ENCODE measurements at places on chromosomes 11 and 22. TPM values are rescaled to one million over a fixed set of nuclear protein-coding genes. Genes with fewer than 3 reads are reported as not detected.

DNA sequence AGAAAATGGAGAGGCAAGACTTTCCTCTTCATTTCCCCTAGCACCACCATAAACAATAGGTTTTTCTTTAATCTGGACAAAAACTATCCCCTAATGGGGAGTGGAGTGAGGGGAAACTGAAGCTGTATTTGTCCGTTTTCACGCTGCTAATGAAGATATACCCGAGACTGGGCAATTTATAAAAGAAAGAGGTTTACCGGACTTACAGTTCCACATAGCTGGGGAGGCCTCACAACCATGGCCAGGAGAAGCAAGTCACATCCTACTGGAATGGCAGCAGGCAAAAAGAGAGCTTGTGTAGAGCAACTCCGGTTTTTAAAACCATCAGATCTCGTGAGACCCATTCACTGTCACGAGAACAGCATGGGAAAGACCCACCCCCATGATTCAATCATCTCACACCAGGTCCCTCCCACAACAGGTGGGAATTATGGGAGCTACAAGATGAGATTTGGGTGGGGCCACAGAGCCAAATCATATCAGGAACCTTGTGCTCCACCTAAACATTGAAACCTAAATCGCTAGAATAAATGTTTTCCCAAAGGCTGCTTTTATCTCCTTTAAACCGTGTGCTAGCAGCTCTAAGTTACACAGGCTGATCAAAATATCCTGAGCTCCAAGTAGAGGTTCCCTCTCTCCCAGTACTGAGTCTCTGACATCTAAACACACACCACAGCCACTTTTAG lies 4.3 kb downstream of the UBQLN3 start:
- no peak overlapping the region for H3K4me3 ChIP-seq
- no peaks in the 10 kb centered on the region for H3K4me1 ChIP-seq
- no peaks in the 10 kb centered on the region for H3K27me3 ChIP-seq
- no peak overlapping the region for H3K27ac ChIP-seq
- no peaks in the 10 kb centered on the region for H3K36me3 ChIP-seq

Gene NPTXR
- 0.14 TPM for polyA plus RNA-seq

DNA sequence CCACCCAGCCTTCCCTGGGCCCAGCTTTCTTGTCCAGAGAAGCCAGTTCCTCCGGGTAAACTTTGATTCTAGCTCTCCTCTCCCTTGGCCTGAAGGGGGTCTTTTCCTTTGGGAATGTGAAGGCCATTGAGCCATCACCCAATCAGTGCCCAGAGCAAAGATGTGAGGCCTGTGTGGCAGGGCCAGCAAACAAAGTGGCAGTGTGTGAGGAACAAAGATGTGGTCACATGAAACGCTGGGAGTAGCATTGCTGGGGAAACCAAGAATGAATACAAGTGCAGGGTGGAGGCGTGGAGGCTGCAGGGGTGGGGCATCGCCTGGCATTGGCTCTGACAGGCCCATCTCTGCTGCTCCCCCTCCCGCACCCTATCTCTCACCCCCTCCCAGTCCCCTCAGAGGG lies 91.9 kb upstream of the BID start:
- DNase-seq, result no peak
- no peak overlapping the region for H3K27ac ChIP-seq
- H3K27me3 ChIP-seq, result no peaks in the 10 kb centered on the region
- no peak overlapping the region for H3K4me3 ChIP-seq

DNA sequence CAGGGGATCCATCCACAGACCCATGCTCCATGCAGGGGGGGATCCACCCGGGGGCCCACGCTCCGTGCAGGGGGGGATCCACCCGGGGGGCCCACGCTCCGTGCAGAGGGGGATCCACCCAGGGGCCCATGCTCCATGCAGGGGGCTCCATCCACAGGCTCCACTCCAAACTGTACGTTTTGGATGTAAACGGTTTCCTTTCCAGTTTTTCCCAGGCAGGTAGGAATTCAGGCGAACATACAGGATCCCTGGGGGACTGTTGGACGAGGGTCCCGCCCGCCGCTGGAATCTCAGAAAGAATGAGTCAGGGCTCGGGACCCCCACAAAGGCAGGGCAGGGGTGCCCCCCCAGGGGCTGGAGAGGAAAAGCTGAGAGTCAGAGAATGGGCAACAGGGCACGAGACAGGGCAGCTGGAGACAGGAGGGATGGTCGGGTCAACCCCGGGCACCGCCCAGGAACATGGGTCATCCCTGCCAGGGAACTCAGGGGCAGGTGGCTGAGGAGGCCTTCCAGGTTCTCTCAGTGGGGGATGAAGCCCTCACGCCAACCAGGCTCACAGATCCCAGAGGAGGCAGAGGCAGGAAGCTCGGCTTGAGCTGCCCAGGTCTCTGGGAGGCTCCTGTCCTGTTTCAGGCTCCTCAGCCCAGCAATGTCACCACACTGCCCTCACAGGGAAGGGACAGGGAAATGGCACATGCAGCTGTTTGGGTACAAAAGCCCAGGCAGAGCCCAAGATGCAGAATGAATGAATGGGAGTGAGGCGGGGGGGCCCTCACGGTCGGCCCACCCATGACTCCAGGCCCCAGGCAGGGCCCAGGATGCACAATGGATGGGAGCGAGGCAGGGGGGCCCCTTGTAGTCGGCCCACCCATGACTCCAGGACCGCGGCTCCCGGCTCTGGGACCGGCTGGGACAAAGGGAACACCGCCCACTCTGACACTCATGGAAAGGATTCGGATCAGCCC lies 200.2 kb downstream of the BRD1 start:
- H3K4me3 ChIP-seq, result no peak overlapping the region
- no peaks in the 10 kb centered on the region for H3K36me3 ChIP-seq
- H3K27me3 ChIP-seq, result no peaks in the 10 kb centered on the region
- no peaks in the 10 kb centered on the region for H3K4me1 ChIP-seq
- no peak for DNase-seq

- no peaks in the 10 kb centered on the region for H3K27me3 ChIP-seq
- no peak for DNase-seq
- no peak overlapping the region for H3K27ac ChIP-seq
- H3K36me3 ChIP-seq, result peaks cover 3% of the 10 kb centered on the region
Measured at GRCh38 chr11:36239636-36240035, 49.6 kb downstream of the COMMD9 start.

- H3K4me1 ChIP-seq, result no peaks in the 10 kb centered on the region
- H3K27ac ChIP-seq, result no peak overlapping the region
- no peaks in the 10 kb centered on the region for H3K27me3 ChIP-seq
- H3K36me3 ChIP-seq, result peaks cover 9% of the 10 kb centered on the region
- no peak for DNase-seq
Measured at GRCh38 chr11:62580959-62581715, 7.4 kb upstream of the EEF1G start.

DNA sequence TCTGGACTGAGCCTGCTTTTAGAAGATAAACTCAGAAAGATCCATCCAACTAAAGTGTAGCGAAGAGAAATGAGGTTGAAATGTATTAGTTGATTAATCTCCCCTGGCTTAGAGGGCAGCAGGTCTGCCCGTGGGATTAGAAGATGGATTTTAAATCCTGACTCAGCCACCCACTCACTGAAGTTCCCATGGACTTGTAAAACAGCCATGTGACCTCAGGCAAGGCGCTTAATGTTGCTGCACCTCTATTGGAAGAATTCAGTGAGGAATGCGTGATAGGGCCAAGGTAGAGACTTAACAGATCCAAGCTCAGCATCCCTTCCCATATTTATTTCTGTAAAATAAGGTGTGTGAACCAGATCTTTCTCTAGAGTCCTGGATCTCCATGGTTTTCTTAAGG lies 45.1 kb upstream of the ELF5 start:
- DNase-seq, result no peak
- H3K27me3 ChIP-seq, result no peaks in the 10 kb centered on the region
- H3K4me3 ChIP-seq, result no peak overlapping the region
- no peaks in the 10 kb centered on the region for H3K36me3 ChIP-seq

Gene MYBPC3
- not detected for polyA plus RNA-seq

GRCh38 chr22:46521994-46522393 lies 15.4 kb downstream of the CELSR1 start:
- H3K36me3 ChIP-seq, result peaks cover 11% of the 10 kb centered on the region
- H3K27ac ChIP-seq, result no peak overlapping the region
- no peaks in the 10 kb centered on the region for H3K27me3 ChIP-seq
- no peak for DNase-seq
- H3K4me3 ChIP-seq, result no peak overlapping the region
- H3K4me1 ChIP-seq, result peaks cover 28% of the 10 kb centered on the region

- H3K36me3 ChIP-seq, result no peaks in the 10 kb centered on the region
Measured at GRCh38 chr22:50608996-50609395, 8.4 kb downstream of the MAPK8IP2 start.

GRCh38 chr11:88175569-88176075 lies 379 bp upstream of the RAB38 start:
- no peak for DNase-seq
- peak overlapping the region; percentile 58 for H3K4me3 ChIP-seq
- peaks cover 68% of the 10 kb centered on the region for H3K4me1 ChIP-seq
- H3K27me3 ChIP-seq, result no peaks in the 10 kb centered on the region
- H3K36me3 ChIP-seq, result no peaks in the 10 kb centered on the region

DNA sequence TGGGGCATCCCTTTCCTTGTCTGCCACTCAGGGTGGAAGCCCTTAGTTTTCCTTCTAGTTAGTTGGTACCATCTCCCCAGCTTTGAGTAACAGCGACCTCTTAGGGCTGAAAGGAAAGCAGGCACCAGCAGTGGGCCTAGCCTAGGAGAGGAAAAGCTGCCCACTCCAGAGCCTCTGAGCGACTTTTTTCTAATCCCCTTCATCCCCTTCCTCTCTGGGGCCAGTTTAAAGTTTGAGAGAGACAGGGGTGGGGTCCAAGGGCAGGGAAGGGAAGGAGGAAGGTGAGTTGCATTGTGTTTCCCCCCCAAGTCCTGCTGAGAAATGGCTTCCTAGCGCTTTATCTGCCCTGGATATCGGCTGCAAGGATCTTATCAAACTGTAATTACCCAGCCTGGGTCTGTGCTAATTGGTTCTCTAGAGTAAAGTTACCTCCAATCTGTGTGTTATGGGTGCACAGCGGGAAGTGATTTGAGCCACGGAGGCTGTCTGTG lies 573.9 kb upstream of the CADM1 start:
- DNase-seq, result no peak
- H3K4me3 ChIP-seq, result no peak overlapping the region
- H3K4me1 ChIP-seq, result no peaks in the 10 kb centered on the region
- H3K36me3 ChIP-seq, result no peaks in the 10 kb centered on the region

DNA sequence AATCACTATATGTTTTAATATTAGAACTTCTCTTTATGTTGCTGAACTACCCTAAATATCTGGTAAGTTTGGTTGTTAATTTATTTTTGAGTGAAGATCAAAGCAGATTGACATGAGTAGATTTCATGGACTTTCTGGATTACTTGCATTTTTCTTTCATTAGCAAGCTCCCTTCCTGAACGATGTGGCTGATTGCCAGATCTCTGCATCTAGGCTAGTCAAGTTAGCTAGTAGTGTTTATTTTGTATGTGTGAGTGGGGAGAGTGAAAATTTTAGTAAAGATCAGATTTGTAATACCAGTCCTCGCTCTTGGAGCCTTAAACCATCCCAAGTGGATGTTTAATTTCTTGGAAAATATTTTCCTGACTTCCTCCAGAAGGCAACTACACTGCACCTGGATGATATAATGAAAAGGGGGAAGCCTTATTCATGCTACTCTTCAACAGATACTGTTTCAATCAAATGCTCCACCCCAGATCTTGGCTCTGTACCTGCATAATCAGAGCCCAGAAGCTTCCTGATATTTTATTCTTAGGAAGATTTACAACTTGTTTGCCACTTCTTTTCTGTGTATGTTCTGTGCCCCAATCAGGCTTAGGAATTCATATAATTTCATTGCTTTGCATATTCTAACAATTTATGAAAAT lies 143.2 kb upstream of the GRIA4 start:
- H3K27ac ChIP-seq, result no peak overlapping the region
- no peaks in the 10 kb centered on the region for H3K27me3 ChIP-seq
- no peak for DNase-seq
- no peaks in the 10 kb centered on the region for H3K36me3 ChIP-seq
- H3K4me1 ChIP-seq, result peaks cover 13% of the 10 kb centered on the region

GRCh38 chr11:70024036-70024772 lies 53.9 kb upstream of the ANO1 start:
- H3K4me3 ChIP-seq, result no peak overlapping the region
- no peaks in the 10 kb centered on the region for H3K27me3 ChIP-seq
- no peak for DNase-seq
- no peaks in the 10 kb centered on the region for H3K4me1 ChIP-seq
- H3K36me3 ChIP-seq, result no peaks in the 10 kb centered on the region
- no peak overlapping the region for H3K27ac ChIP-seq

DNA sequence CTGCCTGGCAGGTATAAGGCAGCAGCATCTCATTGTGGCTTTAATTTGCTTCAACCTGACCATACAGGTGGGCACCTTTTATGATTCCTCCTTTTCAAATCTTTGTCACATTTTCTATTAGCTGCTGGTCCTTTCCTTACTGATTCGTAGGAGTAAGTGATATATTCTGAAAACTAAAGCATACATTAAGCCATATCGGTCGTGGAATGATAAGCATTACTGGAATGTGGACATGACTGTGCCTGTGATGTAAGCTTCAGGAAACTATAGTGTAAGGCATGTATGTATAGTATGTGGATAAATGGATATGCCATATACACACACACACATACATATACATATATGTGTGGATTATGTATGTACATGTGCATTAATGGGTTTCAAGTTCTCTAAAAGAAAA lies 20.8 kb downstream of the YPEL1 start:
- no peak overlapping the region for H3K4me3 ChIP-seq
- DNase-seq, result no peak
- peaks cover 29% of the 10 kb centered on the region for H3K4me1 ChIP-seq
- H3K27me3 ChIP-seq, result no peaks in the 10 kb centered on the region
- no peak overlapping the region for H3K27ac ChIP-seq

Gene RIC3
- polyA plus RNA-seq, result 0.88 TPM

GRCh38 chr11:34030382-34030781 lies 21.1 kb upstream of the CAPRIN1 start:
- no peaks in the 10 kb centered on the region for H3K27me3 ChIP-seq
- no peak overlapping the region for H3K27ac ChIP-seq
- H3K36me3 ChIP-seq, result no peaks in the 10 kb centered on the region
- peaks cover 18% of the 10 kb centered on the region for H3K4me1 ChIP-seq
- no peak overlapping the region for H3K4me3 ChIP-seq

DNA sequence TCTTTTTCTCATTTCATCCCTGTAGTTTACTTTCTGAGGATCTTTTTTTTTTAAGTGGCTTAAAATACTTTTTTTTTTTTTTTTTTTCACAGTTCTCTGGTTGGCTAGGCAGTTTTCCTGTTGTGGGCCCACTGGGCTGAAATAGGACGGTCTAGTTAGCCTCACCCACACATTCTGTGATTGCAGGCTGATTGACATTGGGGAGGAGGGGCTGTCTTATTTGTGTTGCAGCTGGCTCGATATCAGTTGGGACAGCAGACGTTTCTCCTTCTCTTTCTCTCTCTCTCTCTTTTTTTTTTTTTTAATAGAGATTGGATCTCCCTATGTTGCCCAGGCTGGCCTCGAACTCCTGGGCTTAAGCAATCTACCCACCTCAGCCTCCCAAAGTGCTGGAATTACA lies 6.9 kb downstream of the BCR start:
- H3K4me1 ChIP-seq, result peaks cover 19% of the 10 kb centered on the region
- peaks cover 12% of the 10 kb centered on the region for H3K36me3 ChIP-seq
- H3K27ac ChIP-seq, result no peak overlapping the region
- no peak overlapping the region for H3K4me3 ChIP-seq

Gene FJX1
- polyA plus RNA-seq, result 25.3 TPM
